Subcutaneous adipose tissue (tissue), 4 donors: ENCODE measurements at places on chromosomes 6 and 20. TPM values are rescaled to one million over a fixed set of nuclear protein-coding genes. Genes with fewer than 3 reads are reported as not detected.

Gene THBS2
- total RNA-seq, result 91.4 TPM

Gene RIPPLY2
- total RNA-seq, result not detected

Gene DZANK1
- 0.65 TPM for total RNA-seq

Gene GSTA4
- 19.8 TPM for total RNA-seq

Gene ADAM33
- total RNA-seq, result 23.6 TPM

Gene ARFGEF3
- 3.0 TPM for total RNA-seq

Gene COL21A1
- 1.1 TPM for total RNA-seq

Gene TMC2
- 1.3 TPM for total RNA-seq

Gene IMPG1
- total RNA-seq, result not detected

Gene HSPA12B
- total RNA-seq, result 33.7 TPM

Gene PRDM13
- total RNA-seq, result not detected

Gene PRICKLE4
- 2.2 TPM for total RNA-seq

Gene BTNL2
- not detected for total RNA-seq

Gene RNF39
- total RNA-seq, result not detected

Gene ZNF318
- total RNA-seq, result 18.9 TPM

Gene GRM1
- total RNA-seq, result not detected
